Activated T-cell treated with anti-CD3 and anti-CD28 coated beads for 24 hours (primary cell): ENCODE measurements at places on chromosomes 2 and 18.

- DNase-seq = no peak
These were observed 44.1 kb downstream of the ACAA2 start for GRCh38 chr18:49769047-49769728.

DNA sequence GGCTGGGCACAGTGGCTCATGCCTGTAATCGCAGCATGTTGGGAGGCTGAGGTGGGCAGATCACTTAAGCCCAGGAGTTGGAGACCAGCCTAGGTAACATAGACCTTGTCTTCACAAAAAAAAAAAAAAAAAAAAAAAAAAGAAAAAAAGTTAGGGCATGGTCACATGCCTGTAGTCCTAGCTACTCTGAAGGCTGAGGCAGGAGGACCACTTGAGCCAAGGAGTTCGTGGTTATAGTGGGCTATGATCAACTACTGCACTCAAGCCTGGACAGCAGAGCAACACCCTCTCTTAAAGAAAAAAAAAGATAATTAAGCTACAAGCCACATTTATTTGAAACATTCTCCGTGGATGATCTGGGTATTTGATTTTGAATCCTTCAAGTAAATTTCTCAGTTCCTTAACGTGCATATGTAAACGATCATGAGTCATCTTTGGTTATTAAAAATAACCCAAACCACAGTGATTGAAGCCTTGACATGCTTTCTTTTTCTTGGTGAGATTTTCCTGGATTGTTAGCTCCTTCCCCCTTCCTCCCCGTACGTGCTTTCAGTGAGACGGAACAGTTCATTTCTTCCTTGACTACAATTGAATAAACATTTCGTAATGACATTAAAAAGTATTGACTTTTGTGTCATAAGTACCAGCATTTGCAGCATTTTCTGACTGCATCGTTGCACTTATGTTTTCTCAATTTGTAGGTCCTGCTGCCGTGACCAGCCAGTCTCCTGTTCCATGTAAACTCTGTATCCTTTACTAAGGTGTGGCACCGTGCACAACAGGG, 20.3 kb downstream of the RMC1 start:
- DNase-seq = no peak

DNA sequence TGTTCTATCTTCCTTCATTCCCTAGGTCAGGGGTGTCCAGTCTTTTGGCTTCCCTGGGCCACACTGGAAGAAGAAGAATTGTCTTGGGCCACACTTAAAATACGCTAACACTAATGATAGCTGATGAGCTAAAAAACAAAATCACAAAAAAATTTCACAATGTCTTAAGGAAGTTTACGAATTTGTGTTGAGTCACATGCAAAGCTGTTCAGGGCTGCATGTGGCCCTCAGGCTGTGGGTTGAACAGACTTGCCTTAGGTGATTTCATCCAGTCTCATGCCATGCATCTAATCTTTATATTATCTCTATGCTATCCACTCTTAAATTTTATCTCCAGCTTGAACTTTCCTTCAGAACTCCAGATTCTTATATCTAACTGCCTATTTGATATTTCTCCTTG, 80.1 kb downstream of the CCDC85A start:
- no peak for DNase-seq

GRCh38 chr2:204673877-204674276, 128.6 kb downstream of the PARD3B start:
- DNase-seq = no peak

DNA sequence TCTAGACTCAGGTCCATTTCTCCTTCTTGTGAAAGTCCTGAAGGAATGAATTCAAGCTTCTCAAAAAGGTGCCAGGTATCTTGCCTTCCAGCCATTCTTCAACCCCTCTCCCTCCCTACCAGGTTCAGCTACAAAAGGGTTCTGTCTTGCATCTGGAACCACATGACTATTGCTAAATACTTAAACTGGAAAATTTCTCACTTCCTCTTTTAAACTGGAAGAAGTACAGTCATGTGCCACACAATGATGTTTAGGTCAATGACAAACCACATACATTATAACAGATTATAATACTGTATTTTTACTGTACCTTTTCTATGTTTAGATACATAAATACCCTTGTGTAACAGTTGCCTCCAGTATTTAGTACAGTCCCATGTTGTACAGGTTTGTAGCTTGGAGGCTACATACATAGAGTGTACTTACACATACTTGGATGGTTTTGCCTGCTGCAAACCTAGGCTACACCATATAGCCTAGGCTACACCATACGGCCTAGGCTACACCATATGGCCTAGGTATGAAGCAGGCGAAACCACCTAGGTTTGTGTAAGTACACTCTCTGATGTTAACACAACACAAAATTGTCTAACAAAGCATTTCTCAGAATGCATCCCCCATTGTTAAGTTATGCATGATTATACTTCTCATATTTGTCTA, 142.0 kb upstream of the DNMT3A start:
- DNase-seq = no peak

DNA sequence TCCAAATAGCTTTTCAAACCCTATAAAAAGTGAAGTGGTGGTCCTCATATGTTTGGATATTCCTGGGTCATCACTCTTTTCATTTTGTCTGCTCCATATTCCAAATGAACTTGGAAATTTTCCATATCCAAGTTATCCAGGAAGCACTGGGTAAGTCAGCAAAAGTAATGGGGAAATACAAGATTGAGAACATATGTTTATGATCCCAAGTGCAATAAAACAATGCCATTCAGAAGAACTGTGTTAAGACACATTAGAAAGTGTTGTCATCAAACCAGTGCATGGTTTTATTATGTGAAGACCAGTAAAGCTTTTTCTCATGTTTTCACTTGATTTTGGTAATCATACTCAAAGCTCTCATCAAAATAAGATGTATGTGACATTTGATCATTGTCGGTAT, 363.4 kb downstream of the RPRM start:
- no peak for DNase-seq

DNA sequence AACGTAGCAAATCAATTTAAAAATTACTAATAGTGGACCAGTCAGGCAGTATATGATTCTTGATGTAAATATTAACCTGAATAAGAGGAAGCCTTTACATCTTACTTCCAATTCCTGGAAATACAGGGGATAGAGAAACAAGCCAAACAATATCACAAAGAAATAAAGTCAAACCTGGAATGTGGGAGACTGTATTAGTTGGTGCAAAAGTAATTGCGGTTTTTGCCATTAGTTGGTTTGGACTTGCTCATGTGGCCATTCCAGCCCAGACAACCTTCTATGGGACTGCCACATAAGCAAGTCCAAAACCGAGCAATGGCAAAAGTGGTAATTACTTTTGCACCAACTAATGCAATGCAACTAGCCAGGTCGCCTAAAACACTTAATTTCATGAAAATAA, 38.9 kb upstream of the YES1 start:
- DNase-seq = no peak

GRCh38 chr18:74493689-74494088, 2.5 kb upstream of the CNDP2 start:
- DNase-seq = peak; percentile 29

DNA sequence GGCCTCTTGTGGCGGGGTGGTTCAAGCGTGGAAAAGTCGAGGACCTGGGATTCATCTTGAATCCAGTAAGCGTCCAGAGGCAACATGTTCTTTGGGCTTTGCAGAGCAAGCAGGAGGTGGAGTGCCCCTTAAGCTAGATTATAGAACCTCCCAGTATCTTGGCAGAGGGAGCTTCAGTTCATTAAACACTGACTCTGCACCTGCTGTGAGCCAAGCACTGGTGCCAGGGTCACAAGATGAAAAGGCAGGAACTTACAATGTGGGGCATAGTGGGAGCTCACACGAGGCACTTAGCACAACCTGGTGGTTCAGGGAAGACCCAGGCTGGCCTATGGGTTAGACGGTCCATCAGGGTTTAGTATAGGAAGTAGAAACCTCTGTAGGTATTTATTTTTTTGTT, 7.4 kb upstream of the FZD5 start:
- DNase-seq = no peak

DNA sequence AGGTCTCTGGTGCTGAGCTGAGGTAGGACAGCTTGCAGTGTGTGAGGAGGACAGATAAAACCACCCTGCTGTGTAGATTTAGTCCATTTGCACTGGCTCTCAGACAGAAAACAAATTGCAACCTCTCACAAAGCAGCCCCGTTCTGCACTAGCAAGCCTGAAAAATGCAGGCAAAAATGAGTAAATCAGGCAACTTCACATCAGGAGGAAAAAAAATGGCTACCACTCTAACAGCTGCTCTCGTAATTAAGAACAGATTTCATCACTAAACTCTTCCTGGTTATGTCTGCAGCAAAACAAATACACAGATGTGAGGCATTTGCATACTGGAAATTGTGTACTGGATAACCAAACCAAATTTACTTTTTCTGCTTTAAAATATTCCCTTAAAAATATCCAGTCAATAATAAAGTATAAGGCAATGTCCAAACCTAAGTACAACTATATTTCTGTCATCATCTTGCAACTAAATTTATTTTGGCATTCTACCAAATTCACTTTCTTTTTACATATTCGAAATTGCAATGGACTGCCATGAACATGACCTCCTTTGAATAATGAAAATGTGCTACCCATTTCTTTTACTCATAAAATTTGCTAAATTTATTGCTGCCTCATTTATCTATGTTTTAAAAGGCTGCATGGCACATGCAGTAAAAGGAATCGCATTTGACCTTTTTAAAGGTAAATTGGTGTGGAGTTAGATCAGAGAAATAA, 157.4 kb downstream of the AFF3 start:
- no peak for DNase-seq

GRCh38 chr2:96775160-96775559, 14.5 kb downstream of the CNNM4 start:
- DNase-seq = no peak

DNA sequence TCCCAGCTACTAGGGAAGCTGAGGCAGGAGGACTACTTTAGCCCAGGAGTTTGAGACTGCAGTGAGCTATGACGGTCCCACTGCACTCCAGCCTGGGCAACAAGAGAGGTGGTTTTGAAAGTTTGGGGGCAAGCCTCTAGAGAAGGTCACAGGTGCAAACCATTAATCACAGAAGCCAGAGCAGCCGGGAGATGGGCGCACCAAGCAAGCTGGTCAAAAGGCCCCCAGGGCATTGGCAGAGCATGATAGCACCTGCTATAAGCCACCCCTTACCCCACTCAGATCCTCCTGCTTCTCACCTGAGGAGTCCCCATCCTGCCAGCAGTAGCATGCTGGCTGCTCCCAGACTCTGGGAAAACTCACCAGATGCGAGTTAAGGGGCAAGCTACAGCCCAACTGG, 116.1 kb upstream of the RAB12 start:
- DNase-seq = no peak

- no peak for DNase-seq
These were observed 67.8 kb downstream of the SLC66A2 start for GRCh38 chr18:79883461-79884293.
